ENCODE measurements at places on chromosomes 3 and 15.

GRCh38 chr3:124517306-124517705 lies 212.9 kb upstream of the UMPS start:
- no peak for DNase-seq

DNA sequence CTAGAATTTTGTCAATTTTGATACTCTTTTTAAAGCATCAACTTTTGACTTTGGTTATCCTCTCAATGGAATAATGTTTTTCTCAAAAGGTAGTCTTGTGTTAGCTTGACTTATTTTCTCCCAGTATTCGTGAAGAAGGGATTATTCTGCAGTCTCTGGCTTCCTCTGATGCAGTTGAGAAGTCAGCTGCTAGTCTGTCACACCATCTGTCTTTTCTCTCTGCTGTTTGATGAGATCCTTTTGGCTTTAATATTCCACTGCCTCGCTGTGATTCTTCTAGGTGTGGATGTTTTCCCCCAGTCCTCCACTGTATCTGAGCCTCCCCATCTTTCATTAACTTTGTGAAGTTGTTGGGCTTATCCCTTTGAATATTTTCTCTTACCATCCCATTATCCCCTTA lies 141.0 kb downstream of the WDR72 start:
- DNase-seq: no peak

DNA sequence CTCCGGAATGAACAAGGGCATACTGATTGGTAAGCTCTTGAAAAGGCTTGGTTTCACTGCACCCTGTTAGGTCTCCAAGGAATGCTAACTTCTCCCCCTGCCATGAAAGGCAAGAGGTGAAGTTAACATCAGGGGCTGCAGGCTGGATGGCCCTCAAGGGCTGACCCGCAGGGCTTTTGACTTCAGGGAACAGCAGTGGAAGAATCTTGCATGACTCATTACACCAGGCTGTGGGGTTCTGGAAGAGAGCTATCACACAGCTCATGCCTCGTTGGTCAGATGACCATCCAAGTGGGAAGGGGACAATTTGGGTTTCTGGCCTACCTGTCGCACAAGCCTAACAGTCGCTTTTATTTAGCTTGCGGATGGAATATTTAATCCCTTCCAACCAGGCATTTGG lies 23.6 kb upstream of the ATG7 start:
- no peak for DNase-seq

DNA sequence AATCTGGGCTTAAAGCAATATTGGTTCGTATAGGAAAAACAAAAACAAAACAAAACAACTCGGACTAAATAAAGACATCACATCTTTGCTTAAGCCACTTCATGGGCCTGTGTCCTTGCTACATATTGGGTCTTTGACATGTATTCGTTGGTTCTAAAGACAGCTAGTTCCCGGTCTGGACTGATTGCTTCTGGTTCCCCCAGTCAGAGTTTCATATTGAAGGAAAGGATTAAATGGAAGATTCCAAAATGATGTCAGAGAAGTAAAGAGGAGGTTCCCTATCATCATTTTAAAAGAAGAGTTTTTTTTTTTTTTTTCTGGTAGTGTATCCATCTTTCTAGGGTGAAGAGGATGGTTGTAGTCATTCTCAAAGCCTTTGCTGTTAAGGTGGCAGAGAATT lies 2.3 kb downstream of the OXSR1 start:
- no peak for DNase-seq

- no peak for DNase-seq
These were observed 30.8 kb upstream of the SLC25A36 start for GRCh38 chr3:140910860-140911259.

Measured in NCI-H526 treated with DMSO at 0.1 percent for 48 hours (cell line).